ENCODE measurements at places on chromosomes 6 and 20.

GRCh38 chr20:47878601-47879027, 93.3 kb upstream of the SULF2 start:
- DNase-seq: no peak

DNA sequence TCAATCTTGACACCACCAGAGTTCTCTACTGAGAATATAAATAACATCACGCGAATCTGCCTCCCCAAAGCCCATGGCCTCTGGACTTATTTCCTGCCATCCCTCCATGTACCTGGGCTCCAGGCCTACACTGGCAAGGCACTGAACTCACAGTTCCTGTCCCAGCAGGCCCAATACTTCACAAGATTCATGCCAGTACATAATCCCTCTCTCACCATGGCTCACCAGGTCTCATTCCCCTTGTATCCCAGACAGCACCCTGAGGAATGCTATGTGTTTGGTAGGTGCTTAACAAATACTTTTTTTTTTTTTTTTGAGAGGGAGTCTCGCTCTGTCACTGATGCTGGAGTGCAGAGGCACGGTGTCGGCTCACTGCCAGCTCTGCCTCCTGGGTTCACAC, 1.9 kb downstream of the KIF16B start:
- DNase-seq: no peak

- no peak for DNase-seq
These were observed 48.3 kb downstream of the AKAP7 start for GRCh38 chr6:131183427-131184095.

DNA sequence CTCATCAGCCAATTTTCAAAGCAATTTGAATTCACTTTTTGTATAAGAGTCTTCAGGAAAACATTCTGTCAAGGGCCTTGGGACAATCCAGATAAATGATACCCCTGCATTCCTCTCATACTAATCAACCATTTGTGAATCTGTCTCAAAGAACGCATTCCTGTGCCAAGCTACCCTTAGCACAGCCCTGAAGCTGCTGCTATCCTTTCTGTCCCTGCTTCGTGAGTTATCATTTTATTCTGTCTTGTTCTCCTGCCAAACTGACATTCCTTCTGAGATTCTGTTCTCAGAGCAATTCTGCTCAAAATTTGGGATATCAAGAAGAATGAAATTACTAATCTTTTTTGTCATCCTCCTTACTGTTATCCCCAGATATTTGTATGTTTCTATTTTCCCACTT, 213.9 kb upstream of the STXBP5 start:
- DNase-seq: no peak

GRCh38 chr6:108419934-108420609, 125.2 kb downstream of the AFG1L start:
- DNase-seq: no peak

GRCh38 chr6:116522896-116523295, 11.5 kb downstream of the CALHM5 start:
- DNase-seq: no peak

- no peak for DNase-seq
These were observed 281.6 kb upstream of the CITED2 start for GRCh38 chr6:139655783-139656705.

DNA sequence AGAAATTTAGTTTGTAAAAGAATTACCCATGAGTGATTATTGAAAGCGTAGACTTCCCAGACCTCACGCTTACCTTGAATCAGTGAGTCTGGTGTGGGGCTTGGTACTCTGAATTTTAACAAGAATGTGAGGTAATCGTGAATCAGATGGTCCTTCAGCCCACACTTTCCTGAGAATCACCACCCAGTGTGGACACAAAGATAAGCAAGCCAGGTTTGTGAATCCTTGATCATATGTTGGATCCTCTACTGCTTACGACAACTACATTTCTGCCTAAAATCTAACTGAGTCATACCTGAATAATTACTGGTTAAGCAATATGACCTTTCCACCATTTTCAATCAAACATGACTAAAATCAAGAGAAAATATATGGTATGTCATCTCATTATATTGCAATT, 589.3 kb downstream of the TFAP2A start:
- DNase-seq: no peak

- no peak for DNase-seq
These were observed 936.6 kb upstream of the MAP3K7 start for GRCh38 chr6:91523511-91523910.

DNA sequence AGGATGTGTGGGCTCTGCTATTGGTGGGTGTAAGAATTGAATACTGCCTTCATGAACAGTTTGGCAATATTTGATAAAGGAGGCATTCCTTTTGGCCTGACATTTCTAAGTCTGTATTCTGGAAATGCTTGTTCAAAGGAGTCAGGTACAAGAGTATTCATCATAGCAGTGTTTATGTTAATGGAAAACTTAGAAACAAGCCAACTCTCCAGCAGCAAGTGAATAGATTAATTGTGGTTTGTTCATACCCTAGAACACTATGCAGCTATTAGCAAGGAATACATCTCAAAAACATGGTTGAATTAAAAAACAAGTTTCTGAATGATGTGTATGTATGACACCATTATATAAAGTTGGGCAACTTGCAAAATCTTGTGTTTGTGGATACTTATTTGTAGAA, 195.8 kb downstream of the ZFAND3 start:
- no peak for DNase-seq

DNA sequence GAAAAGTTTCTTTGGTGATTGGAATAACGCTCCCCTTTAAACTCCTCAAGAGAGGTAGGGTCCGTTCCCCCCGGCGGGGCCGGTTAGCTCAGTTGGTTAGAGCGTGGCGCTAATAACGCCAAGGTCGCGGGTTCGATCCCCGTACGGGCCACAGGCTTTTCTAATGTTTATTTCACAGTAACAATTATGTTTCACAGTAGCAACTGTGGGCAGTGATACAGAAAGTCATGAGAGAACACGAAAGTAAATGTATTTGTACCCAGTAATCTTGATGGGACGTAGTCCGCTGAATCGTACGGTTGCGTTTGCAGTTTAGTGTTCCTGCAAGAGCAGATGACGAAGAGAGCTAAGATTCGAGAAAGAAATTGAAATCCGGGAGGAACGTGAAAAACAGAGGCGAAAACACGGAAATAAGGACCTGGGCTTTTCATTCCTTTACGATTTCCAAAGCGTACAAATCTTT, 505.5 kb downstream of the PRIM2 start:
- DNase-seq: no peak

- DNase-seq: no peak
These were observed 565.3 kb downstream of the KIF16B start for GRCh38 chr20:16007962-16008361.

DNA sequence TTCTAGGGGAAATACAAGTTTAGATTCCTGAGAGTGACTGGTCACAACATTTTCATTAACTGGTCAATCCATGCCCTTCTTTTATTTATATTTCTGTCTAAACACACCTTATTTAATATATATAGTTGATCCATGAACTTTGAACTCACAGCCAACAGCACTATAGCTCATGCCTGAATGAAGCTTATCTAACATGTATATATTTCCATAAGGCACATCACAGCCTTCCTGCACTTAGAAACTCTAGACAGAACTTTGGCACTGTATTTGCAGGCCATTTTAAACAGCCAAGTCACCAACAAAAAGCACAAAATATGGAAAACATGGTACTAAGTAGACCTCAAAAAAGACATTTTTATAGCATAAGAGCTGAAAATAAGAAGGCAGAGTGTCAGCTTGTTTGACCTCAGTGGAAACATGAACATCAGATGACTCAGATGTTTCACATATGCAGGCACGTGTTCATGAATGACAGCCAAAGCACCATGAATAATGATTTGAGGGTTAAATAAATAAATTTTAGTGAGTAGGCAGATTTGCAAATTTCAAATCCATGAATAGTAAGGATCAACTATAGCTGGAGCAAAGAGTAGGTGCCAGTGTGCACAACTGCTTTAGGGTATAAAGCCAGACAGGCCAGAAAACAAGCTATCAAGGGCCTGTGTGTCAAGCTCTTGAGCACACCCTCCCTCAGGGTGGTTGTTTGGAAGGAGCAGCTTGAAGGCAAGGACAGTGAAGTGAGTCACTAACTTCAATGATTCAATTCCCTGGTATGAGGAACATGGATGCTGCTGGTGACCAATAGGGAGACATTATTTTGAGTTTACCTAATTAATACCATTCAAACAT, 88.9 kb upstream of the NT5E start:
- DNase-seq: no peak

DNA sequence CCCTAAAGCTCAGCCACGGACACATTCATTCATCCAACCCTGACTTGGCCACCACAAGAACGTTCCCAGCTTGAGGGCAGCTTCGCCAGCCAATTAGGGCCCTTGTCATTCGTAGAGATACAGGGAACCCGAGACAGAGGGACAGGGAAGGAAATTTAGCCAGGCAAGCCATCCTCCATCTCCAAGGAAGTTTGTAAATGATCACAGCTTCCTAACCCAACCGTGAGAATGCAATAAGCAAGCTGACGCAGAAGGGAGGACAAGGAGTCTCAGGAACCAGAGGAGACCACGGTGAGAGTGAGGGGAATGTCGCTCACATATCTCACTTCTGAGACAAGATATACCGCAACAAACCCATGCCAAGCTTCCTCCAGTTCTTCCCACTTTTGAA, 1.4 kb downstream of the TRAM2 start:
- DNase-seq: no peak

- DNase-seq: no peak
These were observed 1.4 kb upstream of the TSPYL4 start for GRCh38 chr6:116255246-116255800.

DNA sequence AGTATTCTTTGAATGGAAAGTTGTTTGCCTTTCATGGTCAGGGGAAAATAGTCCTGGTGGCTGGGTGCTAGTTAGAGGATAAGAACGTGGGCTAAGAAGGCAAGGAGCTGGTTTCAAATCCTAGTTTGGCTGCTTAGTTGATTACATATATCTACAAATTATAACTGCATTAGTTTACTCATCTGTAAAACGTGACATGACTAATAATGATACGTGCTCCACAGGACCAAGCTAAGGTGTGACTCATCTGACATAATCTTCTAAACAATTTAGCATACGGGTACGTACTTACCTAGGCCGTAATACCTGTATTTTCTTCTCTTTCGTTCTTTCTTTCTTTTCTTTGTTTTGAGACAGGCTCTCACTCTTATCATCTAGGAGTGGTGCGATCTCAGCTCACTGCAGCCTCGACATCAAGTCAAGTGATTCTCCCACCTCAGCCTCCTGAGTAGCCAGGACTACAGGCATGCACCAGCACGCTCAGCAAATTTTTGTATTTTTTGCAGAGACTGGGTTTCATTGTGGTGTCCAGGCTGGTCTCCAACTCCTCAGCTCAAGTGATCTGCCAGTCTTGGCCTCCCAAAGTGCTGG, 1274.2 kb upstream of the GJE1 start:
- no peak for DNase-seq

DNA sequence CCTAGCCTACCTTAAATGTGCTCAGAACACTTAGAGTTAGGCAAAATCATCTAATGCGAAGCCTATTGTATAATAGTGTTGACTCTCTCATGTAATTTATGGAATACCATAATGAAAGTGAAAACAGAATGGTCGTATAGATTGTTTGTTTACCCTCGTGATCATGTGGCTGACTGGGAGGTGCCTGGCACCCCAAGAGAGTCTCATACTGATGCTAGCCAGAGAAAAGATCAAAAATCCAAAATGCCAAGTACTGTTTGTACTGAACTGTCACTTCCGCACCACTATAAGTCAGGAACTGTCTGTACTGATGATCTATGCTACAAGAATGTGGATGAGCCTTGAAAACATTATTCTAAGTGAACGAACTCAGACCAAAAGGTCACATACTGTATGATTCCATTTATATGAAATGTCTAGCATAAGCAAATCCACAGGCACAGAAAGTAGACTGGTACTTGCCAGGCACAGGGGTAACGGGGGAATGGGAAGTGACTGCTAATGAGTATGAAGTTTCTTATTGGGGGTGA, 22.4 kb downstream of the ZMYND8 start:
- DNase-seq: no peak

DNA sequence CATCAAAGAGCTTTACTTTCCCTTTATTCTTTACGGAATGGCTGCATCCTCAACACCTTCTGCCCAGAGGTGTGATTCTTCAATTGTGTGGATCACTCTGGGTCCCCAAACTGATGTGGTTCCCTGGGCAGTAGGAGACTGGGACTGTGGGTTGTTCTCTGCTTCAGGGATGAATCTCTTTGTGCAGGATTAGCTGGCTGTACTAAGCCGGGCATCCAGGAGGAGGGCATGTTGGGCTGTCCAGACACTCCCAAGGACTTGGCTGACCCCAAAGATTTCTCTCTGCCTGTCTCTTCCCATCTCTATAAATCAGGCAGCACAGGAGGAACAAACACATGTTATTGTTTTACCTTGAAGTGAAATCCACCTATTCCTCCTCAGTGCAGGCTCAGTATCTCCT, 15.3 kb downstream of the FARS2 start:
- no peak for DNase-seq

DNA sequence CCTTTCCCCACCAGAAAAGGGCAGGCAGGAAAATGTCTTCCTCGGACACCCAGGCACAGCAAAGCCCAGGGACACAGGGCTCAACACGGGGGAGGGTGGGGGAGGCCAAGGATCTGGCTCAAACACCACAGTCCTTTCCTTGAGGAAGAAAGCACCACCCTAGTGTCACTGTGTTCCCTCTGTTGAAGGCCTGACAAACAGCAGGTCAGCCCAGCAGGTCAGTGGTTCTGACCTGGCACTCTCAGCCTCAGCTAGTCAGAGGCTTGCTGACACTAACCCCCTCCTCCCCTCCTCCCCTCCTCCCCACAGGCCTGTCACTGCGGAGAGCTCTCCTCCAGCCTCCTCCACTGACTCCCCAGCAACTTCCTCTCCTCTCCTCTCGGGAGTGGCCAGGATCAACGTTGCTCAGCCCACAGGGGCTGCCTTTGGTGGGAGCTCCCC, 239.6 kb downstream of the LRFN2 start:
- no peak for DNase-seq

GRCh38 chr6:43812850-43813578, 43.0 kb downstream of the VEGFA start:
- DNase-seq: no peak

GRCh38 chr6:43399932-43400487, 27.3 kb upstream of the ABCC10 start:
- no peak for DNase-seq

GRCh38 chr6:68229566-68229965, 405.5 kb upstream of the ADGRB3 start:
- DNase-seq: no peak

GRCh38 chr6:125099211-125100073, 54.1 kb upstream of the TPD52L1 start:
- peak; percentile 8 for DNase-seq

GRCh38 chr6:107819964-107820337, 4.2 kb downstream of the SCML4 start:
- DNase-seq: no peak

- DNase-seq: no peak
These were observed 6.8 kb upstream of the COMMD7 start for GRCh38 chr20:32749914-32750637.

GRCh38 chr6:139007428-139007827, 19.4 kb upstream of the REPS1 start:
- DNase-seq: no peak

GRCh38 chr6:146857180-146857979, 258.6 kb downstream of the ADGB start:
- peak; percentile 65 for DNase-seq

DNA sequence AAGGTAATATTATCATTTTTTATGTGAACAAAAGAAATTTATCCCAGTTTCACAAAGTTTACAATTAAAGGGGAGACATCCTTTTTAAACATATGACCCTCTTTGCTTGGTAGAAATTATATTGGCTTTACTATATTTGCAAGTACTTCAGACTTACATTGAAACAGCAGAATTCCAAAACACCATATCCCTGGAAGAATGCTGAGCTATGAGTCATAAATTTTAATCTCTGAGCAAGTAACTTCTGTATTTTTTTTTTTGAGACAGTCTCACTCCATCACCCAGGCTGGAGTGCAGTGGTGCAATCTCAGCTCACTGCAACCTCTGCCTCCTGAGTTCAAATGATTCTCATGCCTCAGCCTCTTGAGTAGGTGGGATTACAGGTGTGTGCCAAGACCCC, 240.4 kb downstream of the TBC1D32 start:
- no peak for DNase-seq

All from T-helper 9 cell (primary cell).